ENCODE measurements at places on chromosomes 13 and 19. TPM values are rescaled to one million over a fixed set of nuclear protein-coding genes. Genes with fewer than 3 reads are reported as not detected.

ZNF418 gene
- total RNA-seq, result 2.4 TPM

ZNF578 gene
- total RNA-seq, result 3.5 TPM

F7 gene
- total RNA-seq, result not detected

TSHZ3 gene
- 4.1 TPM for total RNA-seq

ADPRHL1 gene
- total RNA-seq, result 0.40 TPM

ERICH4 gene
- not detected for total RNA-seq

PLPP2 gene
- total RNA-seq, result 2.9 TPM

LHFPL6 gene
- total RNA-seq, result 20.6 TPM

CEACAM4 gene
- not detected for total RNA-seq

CLEC17A gene
- not detected for total RNA-seq

PRODH2 gene
- total RNA-seq, result not detected

CASP14 gene
- not detected for total RNA-seq

PROSER3 gene
- total RNA-seq, result 10.3 TPM

CRLF1 gene
- total RNA-seq, result not detected

CGB3 gene
- not detected for total RNA-seq

ZNF468 gene
- total RNA-seq, result 27.3 TPM

NCAN gene
- total RNA-seq, result not detected

C1QTNF9B gene
- not detected for total RNA-seq

PSG1 gene
- not detected for total RNA-seq

CDX2 gene
- total RNA-seq, result not detected

Data from thoracic aorta endothelial cell (primary cell).